Stimulated activated CD8-positive, alpha-beta memory T cell treated with anti-CD3 and anti-CD28 coated beads, Interleukin-4, amount 100 ng/mL, for 48 hours (primary cell): ENCODE measurements at places on chromosomes 2 and 18.

DNA sequence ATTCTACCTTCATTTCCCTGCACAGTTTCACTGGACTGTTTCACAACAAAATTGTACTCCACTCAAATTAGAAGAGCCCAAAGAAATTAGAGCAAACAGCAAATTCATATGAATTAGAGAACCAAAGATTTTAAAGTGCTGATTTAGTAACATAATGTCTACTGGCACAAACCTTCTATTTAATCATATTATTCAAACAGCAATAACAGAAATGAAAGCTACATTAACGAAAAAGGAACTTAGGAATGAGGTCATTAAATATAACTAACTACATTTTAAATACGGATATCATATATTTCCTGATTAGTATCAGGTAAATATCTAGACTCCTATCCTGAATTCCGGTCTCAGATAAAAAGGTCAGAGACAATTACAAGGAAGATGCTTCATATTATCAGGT is 5.1 kb downstream of the C18orf32 start:
- no peak for DNase-seq

- DNase-seq = no peak
These were observed 18.7 kb downstream of the C2orf92 start for GRCh38 chr2:97688062-97688827.

- DNase-seq = no peak
These were observed 14.4 kb downstream of the SLC20A1 start for GRCh38 chr2:112660138-112660537.

GRCh38 chr18:36247036-36247435 is 50.5 kb upstream of the FHOD3 start:
- DNase-seq = no peak

DNA sequence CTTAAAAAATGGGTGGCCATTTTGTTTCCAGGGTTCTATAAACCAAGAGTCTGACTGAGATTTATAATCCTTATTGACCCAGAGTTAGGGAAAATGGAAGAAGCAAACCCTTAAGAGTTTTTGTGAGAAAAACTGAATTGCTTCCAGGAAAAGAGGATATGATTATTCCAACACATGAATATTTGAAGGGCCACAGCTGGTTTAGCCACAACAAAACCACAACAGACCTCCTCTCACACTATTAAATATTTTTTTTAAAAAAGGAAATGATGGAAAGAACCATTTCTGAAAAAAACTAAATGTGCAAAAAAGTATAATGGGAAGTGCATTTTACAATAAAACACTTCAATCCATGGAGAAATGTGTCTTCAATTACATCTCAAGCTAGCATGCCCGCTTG is 182.7 kb downstream of the ETAA1 start:
- DNase-seq = no peak

DNA sequence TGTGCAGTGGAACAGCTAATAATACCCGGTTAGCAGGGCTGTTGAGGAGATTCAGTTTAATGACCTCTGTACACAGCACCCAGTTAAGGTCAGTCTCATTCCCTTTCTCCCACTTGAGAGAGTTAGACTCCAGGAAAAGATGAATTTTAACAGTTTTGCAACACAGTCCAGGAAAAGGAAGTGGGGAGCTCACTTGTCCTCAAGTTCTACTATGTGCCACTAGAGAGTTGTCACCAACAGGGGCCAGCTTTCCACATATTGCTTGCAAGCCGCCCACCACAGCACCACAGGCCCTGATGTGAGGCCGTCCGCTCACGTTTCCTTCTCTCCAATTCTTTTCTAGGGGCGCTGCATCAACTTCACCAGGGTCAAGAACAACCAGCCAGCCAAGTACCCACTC is 142.1 kb downstream of the GFPT1 start:
- DNase-seq = no peak

DNA sequence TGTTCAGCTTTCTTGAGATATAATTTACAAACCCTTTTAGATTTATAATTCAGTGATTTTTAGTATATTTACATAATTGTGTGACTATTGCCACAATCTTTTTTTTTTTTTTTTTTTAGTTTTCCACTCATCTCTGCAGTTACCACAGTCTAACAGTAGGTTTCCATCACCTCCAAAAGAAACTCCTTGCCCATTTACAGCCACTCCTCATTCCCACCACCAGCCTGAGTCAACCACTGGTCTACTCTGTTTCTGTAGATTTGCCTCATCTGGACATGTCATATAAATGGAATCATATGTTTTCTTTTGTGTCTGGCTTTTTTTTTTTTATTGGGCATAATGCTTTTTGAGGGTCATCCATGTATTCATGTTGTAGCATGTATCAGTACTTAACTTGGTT is 16.1 kb downstream of the MTX2 start:
- DNase-seq = no peak

DNA sequence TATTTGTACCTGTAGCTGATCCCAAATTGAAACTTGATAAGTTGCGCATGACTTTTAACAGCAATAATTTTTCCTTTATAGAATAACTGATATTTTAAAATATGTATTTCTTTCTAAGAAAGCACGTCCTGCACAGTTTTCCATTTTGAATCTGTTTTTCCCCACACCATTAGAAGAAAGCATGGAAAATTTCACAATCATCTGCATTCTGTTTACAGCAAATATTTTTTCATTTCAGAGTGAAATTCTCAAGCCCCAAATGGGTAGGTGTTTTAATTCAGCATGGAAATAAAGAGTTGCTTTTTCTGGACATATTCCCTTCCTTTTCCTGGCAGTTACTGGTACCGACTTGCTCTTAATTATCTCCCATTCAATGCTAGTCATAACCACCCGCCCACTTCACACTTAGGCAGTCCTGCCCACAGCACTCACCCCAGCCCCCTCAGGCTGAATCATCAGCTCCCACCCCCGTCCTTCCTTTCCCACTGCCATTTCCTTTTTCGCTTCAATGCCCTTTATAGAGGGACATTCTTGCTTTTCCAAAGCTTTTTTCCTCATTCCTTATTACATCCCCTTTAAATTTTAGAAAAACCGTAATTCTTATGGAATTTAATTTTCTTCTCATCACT is 89.2 kb upstream of the GLS start:
- peak; percentile 67 for DNase-seq

DNA sequence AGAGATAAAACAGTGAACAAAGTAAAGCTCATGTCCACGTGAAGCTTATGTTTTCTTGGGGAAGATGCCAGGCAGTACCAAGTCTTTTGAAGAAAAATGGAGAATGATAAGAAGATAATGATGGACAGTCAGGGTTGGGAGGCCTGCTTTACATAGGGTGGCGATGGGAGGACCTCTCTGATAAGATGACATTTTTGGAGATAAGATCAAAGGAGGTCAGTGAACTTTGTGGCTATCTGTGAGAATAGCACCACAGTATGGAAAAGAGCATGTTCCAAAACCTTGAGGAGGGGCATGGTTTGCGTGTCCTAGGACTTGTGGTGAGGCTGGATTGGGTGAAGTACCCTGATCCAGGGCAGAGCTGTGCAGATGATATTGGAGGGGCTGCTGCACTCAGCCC is 461.7 kb upstream of the NRP2 start:
- DNase-seq = no peak

DNA sequence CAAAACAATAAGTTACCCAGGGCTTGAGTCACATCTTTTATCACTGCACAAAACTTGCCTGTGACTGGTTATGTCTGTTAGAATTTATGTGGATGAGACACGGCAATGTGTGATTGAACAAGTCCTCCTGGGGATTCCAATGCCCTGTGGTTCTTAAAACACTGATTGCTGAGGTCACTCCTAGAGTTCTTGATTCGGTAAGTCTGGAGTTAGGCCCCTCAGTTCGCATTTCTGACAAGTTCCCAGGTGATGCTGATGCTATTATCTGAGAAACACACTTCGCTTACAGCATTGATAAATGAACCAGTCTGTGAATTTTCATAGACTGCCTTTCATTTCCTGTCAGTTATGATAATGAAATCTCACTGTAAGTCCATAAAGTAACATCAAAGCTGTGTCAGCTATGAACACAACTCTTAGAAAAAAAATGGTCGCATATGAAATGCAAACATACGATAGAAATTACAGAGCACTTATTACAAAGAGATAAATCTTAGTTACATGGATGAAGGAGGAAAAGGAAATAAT is 214.0 kb downstream of the DLGAP1 start:
- no peak for DNase-seq

DNA sequence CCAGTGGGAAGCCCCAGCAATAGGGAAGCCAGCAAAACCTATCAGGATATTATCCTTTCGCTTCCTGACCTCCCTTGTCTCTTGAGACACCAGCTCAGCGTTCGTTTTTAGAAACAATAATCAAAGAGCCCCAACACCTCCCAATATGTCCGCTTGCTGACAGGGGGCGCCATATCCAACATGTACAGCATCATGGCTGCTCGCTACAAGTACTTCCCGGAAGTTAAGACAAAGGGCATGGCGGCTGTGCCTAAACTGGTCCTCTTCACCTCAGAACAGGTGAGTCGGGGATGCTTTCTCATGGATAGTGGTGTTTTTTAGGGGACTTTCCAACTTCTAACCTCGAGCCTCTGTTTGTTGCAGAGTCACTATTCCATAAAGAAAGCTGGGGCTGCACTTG is 28.7 kb downstream of the GAD1 start:
- peak; percentile 59 for DNase-seq

GRCh38 chr2:9194352-9194751 is 12.3 kb upstream of the ASAP2 start:
- DNase-seq = no peak

- no peak for DNase-seq
These were observed 89.9 kb downstream of the RHOB start for GRCh38 chr2:20536619-20537422.

- peak; percentile 54 for DNase-seq
These were observed 71.2 kb downstream of the PLB1 start for GRCh38 chr2:28567061-28567471.

DNA sequence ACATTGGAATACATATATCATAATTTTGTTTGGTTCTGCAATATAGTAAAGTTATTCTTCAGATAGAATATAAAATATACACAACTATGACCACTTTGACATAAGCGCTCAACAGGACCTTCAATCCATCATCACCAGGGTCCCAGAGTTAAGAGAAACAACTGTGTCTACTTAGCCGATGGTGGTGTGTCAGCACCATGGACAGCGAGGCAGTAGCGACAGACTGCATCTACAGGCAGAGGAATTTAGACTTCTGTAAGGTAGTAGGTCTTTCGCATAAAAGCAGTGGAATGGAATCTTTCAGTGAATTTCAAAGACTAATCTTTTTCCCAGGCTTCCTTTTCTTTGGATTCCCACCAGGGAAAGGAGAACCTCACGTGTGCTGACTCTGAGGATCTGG is 20.5 kb upstream of the LRPPRC start:
- DNase-seq = peak; percentile 63

DNA sequence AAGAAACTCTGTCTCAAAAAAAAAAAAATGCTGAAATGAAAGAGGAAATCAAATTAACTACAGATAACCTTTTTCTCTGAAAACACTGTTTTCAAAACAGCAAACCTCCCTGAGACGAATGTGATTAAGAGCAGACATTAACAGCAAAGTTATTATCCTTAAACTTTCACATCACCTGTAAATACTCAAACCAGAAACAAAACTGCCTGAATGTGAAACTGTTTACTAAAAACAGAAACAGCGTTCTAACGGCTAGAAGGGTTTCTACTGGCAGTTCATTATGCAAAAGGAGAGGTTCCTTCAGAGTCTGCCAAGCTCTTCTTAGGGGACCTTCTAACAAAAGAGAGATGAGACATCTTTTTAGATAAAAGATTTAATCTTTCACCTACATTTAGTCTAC is 45.9 kb downstream of the PNO1 start:
- no peak for DNase-seq

DNA sequence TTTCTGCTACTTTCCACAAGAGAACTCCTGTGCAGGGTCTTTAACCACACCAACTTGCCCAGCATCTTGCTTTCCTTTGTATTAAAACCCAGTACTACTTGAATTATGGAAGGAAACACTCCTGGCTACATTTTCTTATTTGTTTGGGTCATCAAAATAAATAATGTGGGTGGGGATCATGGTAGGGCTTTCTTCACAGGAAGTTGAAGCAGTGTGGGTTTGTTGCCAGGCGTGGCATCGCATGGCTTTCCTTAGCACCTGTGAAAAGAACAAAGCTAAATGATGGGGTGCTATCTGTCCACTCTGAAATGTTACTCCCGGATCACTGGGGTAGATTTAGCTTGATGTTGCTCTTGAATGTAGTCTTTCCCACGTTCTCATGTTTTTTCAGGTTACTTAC is 18.7 kb downstream of the ARHGAP25 start:
- DNase-seq = peak; percentile 27

DNA sequence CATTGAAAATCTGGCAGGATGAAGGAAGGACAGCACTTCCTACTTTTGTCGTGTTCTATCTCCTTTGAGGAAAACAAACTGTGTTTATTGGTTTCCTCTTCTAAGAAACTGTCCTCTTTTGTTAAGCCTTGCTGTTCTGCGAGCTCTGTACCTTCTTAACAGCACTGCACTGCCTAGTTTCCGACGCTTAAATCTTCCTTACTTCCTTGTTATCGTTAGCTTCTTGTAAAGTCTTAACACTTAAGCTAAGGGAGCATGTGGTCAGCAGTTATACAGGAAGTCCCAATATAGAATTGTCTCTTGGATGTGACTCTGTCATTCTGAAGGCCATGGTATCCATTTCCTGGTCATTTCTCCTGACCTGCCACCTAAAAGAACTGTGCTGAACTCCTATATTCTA is 552.8 kb upstream of the NRP2 start:
- no peak for DNase-seq

- no peak for DNase-seq
These were observed 1889.7 kb upstream of the CELF4 start for GRCh38 chr18:39455285-39455684.

DNA sequence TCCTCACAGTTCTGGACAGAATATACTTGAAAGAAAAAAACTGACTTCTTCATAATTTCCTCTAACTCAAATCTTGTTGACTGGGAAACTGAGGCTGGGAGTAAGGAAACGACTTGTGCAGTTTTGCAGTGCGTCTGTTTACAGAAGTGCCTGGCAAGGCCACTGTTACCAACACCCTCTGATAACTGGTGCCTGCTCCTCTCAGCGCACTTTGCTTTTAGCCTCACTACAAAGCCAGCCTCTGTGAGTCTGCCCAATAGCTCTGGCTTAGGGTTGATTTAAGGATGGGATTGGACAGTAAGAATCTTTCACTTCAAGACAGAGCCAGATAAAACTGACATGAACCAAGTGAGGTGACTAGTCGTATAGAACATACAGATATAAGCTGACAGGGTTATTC is 410.8 kb downstream of the PTPRM start:
- DNase-seq = no peak

DNA sequence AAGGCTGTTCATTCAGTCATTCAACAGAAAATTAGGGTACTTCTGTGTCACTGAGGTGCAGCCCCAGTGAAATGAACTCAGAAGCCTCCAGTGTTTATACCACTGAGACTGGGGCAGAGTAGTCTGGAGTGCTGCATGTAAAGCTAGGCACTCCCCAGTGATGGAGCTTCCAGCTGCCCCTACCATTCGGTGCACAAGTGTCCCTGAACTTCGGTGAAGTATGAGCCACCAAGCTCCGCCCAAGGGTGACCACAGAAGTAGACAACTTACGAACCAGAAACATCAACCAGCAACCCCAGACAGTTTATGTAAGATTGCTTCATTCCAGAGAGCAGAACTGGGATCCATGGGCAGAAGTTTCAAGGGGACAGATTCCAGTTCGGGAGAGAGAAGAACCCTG is 70.6 kb upstream of the FOSL2 start:
- DNase-seq = no peak
